ENCODE measurements at places on chromosomes 2 and 18.

DNA sequence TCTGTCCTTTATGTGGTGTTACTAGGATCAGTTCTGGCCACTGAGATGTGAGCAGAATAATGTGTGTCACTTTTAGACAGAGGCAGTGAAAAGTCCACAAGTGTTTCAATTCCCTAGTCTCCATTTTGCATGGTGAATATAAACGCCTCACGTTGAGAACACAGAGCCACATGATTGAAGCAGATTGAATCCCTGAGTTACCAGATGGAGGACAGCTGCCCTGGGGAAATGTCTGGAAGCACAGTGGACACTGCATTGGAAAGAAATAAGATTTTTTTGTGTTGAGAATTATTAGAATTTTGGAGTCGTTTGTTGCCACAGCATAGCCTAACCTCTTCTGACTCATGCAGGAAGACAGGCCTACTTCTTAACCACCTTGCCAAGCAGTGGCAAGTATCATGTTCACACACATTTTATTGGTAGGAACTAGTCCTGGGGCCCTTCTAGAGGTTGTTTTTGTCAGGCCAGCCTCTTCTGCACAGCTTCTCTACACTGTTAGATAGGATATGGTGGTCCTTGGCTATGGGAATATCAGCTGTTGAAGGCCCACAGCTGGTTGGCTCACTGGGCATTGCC, 188.6 kb downstream of the TMEM182 start:
- no peak for DNase-seq

DNA sequence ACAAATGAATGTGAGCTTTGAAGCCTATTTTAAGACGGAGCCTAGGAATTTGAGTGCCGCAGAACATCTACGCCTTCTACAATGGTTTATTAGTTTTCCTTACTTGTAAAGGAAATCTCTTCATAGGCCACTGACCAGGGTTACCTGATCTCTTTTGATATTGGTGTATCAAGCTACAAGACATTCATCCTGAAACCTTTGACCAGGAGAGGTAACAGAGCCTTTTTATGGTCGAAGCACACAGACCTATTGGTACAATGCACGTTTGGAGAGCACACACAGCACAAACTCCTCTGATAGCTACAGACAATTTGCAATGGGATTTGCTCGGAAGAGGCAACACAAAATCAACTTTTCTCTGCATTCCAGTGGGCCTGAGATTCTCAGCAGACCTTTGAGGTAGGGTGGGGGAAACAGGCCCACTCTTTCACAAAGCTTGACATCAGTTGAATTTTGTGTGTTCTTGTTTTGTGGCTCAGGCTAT, 12.8 kb downstream of the MYCN start:
- no peak for DNase-seq

GRCh38 chr2:233163486-233164103, 87.9 kb upstream of the ATG16L1 start:
- DNase-seq: no peak

DNA sequence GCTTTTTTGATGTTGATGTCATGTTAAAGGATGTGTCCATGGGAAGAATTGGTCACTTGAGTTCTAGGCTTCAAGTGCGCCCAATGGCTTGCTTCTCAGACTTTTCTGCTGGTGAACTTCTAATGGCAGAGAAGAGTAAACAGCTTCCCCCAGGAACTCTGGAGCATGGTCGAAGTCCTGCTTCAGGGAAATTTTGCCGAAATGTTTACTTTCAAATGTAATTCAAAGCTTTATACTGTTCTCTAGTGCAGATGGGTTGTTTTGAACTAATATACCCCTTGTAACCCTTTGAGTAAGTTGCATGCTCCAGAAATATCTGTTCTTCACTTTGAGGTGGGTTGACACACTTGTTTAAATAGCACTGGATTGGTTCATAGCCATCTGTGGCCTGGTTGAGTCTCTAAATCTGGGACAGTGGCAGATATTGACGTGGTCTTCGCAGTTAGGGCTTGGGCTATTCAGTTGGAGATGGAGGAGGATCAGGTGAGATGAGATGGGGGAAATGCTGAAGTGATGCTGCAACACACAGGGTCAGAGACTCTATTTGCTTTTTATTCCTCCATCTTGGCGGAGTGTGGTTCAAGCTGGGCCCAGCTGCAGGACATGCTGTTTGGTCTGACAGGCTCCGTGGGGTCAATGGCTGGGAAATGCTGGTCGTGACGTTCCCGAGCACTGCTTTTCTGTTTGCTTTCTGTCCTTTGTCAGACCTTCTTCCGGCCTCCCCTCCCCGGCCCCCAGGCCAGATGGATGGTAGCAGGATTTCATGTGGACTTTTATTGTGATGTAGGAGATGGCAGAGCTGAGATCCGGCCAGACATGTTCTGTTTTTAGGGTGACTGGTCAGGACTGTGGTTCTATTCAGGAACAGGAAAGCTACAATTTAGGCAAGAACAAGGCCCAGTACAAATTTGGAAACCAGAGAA, 35.9 kb downstream of the MYO1B start:
- DNase-seq: no peak

Data from non-pigmented ciliary epithelial cell (primary cell).